ENCODE measurements at places on chromosomes 5 and 9.

DNA sequence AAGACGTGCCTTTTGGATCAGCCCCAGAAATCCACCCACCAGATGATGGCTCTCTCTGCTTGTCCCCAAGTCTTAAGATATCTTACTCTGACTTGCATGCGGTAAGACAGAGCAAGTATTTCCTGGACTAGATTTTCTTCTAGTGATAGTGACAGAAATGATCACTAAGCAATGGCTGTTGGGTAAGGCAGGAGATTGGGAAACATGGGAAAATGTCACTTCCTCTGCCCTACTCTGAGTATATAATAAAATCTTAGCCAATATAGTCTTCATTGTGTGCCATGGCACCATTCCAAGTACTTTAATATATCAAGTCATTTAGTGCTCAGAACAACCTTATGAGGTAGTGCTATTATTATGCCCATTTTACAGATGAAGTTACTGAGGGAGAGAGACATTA, 31.0 kb upstream of the GNA14 start:
- DNase-seq, result no peak

- DNase-seq, result peak; percentile 94
Measured at GRCh38 chr5:60699609-60700415, at the start of gene DEPDC1B. Gene DEPDC1B (minus strand): TSS chr5:60700166. CDS start chr5:60700093, 73 bp downstream.

GRCh38 chr5:33049842-33050241, 338.7 kb downstream of the NPR3 start:
- DNase-seq, result no peak

DNA sequence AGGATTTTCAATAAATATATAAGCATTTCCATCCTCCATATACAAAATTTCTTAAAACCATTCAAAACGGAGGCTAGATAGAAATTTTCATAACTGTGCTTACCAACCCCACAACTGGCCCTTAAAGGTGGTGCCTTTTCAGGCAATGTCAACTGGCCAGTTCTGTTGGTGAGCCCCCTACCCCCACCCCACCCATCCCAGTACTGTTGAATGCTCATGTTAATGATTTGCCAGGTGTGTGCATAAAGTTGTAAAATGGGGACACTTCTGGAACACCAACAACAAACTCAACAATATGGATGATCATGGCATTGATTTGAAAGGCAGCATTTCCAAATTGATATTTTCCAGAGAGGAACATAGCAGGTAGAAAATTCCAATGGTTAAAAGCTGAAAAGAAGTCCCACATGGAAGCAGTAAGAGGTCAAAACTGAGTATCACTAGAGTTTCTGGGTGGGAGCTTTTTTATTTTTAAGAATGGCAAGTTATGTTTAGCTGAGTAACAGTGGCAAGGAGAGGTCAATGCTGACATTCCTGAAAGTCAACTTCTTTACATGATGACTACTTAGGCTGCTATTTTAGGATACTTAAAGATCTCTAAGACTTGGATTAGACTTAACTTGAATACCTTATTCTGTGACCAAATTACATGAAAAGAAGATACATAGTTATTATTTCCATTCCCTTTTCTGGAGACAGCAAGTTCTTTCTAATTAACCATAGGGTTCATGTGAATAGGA, 2.7 kb downstream of the LEAP2 start:
- DNase-seq, result no peak

DNA sequence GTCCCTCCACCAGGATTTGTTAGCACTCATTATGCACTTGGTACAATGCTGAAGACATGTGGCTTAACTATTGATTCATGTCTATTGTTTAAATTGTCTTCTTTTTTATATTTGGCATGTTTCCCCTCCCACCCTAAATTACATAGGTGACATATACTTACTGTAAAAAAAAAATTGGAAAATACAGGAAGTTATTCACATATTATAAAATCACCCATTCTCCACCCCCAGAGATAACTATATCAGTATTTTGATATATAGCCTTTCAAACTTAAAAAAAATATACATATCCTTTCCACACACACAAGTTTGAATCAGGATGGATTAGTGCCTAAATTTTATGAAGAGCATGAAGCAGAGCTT, 87.6 kb downstream of the FGF1 start:
- DNase-seq, result no peak

DNA sequence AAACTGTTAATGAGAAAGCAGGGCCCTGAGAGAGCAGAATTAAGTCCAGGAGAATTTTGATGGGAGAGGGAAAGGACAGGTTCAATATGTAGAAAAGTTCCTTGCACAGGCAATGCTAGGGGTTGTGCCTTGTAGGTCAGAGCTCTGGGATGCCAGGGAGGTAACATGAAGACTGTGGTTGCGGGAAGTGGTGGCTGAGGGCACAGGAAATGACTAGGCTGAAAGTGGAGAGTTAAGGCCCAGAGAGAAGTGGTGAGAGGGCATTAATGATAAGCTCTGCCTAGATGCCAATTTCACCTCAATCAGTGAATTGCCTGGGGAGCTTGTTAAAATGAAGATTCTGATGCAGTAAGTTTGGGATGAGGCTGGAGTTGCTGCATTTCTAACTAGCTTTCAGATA, 31.5 kb upstream of the PPP3R2 start:
- DNase-seq, result no peak

DNA sequence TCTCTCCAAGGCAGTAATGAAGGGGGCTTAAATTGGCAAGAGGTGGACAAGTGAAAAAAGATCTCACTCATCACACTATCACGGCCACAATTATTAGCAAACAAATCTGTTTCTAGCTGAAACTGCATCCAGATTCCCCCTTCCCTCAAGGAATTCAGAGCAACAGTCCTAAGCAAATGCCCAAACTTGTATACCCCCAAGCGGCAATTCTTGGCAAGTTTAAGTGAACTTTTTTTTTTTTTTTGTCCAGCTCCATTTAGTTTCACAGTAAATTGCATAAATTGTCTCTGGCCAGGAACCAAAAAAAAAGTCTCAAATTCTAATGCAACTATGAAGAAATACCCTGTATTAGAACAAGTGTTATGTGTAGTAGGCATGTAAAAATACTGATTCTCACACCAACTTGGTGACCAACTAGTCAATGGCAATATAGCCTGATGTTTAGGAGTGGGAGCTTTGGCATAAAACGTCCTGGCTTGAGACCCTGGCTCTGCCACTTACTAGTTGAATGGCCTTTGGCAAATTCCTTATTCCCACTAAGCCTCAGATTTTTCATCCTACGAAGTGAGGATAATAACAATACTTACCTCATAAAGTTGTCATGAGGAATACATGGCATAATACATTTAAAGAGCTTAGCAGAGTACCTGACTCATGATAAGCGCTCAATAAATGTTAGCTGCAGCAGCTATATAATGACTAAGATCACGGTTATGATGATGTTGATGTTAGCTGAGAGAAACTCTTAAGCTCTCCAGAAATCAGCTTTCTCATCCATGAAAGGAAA, 193.2 kb downstream of the ADAMTSL1 start:
- no peak for DNase-seq

DNA sequence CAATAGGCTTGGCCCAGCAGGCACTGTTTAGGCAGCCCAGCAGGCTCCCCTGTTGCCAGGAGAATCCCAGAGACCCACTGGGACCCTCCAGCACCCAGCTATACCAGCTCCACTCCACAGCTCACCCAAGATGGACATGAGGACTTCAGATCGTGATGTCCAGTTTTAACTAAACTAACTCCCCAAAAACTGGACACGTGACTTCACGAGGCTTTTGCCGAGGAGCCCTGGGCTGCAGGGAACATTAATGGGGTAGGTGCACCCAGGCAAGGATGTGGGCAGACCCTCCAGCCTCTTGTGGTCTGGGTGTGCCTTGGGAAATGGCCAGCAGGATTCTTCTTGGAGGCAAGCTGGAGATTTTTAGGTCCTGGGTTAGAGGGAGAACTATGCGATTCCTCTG, 8.9 kb upstream of the NKD2 start:
- no peak for DNase-seq

DNA sequence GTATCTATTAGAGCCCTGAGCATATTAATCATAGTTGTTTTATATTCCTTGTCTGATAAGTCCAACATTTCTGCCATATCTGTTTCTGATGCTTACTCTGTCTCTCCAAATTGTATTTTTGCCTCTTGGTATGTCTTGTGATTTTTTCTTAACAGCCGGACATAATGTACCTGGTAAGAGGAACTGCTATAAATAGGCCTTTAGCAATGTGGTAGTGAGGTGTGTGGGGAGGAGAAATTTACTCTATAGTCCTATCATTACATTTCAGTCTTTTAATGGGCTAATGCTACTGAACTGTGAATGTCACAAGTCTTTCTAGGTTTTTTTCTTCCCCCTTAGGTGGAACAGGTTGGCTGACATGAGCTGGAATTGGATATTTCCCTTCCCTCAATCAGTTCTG, 176.1 kb upstream of the FGF10 start:
- no peak for DNase-seq

DNA sequence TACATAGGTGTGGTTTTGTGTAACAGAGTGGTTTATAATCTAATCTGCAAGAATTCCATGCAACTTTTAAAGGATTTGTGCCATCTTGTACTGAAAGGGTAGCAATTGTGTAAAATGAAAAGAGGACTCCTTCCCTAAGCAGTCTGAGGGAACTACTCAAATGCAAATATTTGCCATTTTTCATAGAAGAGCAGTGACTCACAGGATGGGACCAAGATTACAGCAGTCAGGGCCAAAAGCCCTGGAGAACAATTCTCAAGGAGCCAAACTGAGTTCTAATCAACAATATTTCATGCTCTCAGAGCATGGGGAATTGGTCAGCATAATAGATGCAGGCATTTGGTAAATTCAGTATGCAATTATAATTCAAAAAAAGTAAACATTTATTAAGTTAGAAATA, 495.8 kb downstream of the CHSY3 start:
- DNase-seq, result no peak

- no peak for DNase-seq
Measured at GRCh38 chr9:112361601-112362000, 18.3 kb upstream of the HSDL2 start.

DNA sequence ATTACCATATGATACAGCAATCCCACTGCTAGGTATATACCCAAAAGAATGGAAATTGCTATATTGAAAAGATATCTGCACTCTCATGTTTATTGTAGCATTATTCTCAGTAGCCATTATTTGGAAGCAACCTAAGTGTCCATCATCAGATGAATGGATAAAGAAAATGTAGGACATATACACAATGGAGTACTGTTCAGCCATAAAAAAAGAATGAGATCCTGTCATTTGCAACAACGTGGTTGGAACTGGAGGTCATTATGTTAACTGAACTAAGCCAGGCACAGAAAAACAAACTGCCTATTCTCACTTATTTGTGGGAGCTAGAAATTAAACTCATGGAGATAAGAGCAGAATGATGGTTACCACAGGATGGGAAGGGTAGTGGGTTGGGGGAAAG, 63.1 kb upstream of the TTC23L start:
- no peak for DNase-seq

- no peak for DNase-seq
Measured at GRCh38 chr9:89621031-89621430, 16.2 kb downstream of the GADD45G start.

DNA sequence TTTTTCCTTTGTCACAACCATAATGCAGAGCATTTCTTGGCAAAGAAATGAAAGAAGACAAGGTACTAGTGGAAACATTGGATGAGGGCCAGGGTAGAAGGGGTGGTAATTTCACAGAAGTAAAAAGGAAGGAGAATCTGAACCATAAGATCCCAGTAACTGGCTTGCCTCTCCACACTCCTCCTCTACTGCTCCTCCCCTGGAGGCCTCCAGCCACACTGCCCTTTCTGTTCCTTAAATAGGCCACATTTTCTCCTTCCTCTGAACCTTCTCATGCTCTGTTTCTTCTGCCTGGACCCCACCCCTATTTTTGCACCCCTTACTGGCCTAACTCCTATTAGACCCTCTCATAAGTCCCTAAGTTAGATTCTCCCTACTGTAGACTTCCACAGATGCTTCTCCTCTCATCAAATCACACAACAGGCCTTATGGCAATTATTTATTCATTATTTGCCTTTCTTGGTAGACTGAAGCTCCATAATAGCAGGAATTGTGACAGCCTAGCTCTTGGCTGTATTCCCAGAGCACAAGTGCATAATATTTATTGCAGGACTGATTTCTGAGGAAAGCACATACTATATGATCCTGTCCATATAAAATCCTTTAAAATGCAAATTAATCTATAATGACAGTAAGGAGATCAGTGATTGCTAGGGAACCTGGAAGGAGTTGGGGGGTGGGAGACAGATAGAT, 31.3 kb upstream of the GRIA1 start:
- DNase-seq, result no peak

- no peak for DNase-seq
Measured at GRCh38 chr5:145520335-145520734, 314.8 kb downstream of the PRELID2 start.

GRCh38 chr9:27503623-27504022, 20.5 kb upstream of the IFNK start:
- no peak for DNase-seq

DNA sequence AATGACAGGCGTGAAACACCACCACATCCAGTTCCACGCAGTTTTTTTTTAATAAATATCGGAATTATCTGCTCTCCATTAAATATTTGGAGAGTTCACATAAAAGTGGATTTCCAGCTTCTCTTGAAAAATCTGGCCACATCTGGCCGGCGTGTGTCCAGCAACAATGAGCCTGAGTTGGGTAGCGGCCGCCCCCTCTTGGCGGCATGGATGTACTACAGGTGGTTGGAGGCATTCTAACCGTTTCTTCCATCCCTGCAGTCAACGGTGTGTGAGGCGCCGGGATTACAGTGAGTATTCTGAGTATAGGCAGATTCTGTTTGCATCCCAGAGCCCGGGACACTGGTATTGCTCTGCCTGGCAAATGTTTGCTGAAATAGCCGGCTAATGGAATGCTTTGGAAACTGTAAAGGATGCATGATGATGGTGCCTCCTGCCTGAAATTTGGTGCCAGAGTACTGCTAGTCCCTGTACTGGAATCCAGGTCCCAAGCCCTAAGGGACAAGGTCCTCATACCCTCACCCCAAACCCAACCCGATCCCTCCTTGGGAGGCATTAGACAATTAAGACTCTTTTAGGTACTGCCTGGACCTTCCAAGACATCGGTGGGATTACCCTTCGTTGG, 13.6 kb upstream of the GM2A start:
- DNase-seq, result peak; percentile 72

GRCh38 chr5:80686757-80687156, 32.0 kb upstream of the DHFR start:
- no peak for DNase-seq

- DNase-seq, result no peak
Measured at GRCh38 chr5:37739817-37740261, 100.0 kb downstream of the GDNF start.

DNA sequence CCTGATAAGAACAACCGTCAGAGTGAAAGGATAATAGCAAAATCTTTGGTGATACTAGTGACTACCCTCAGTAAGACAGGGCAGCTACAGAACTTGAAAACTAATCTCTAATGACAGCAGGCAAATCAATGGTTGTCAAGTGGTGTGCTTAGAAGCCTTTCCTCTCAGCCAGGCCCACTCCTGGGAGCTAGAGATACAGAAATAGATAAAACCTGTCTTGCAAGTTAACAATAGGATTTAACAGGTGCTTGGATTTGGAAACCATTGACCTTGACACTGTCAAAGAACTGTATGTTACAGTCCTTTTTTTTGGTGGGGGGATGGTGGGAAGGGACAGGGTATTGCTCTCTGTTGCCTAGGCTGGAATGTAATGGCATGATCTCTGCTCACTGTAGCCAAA, 118.6 kb downstream of the BASP1 start:
- DNase-seq, result no peak

- DNase-seq, result no peak
Measured at GRCh38 chr5:84688566-84688965, 303.9 kb upstream of the EDIL3 start.

All from BE2C (cell line).